Neural progenitor cell (in vitro differentiated cells): ENCODE measurements at places on chromosomes 7 and 10. TPM values are rescaled to one million over a fixed set of nuclear protein-coding genes. Genes with fewer than 3 reads are reported as not detected.

The NKX2-3 gene
- not detected in 2 replicates for total RNA-seq

The GRK5 gene
- total RNA-seq = 4.3 and 6.2 TPM in 2 replicates

The ANKRD1 gene
- 0.09 and 1.2 TPM in 2 replicates for total RNA-seq

The IKZF1 gene
- total RNA-seq = 0.11 and 0.19 TPM in 2 replicates

GRCh38 chr10:28839600-28840007, 162.3 kb downstream of the BAMBI start:
- no peak for DNase-seq

DNA sequence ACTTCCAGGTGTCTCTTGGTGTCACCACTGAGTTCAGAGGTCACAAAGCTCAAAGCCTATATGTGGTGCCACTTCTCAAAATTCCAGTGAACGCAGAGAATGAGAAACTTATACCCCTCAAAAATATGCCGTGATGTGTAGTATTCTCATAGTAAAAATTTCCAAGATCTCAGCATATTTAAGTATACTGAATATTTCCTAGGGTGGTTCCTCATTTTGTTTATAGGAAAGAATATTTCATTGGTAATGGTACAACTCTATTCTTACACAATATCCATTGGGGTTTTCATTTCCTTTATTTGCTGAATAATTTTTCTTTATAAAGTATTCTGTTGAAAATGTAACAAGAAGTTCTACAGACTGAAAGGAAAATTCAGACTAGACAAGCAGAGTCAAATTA, 58.9 kb upstream of the ADO start:
- DNase-seq = no peak

DNA sequence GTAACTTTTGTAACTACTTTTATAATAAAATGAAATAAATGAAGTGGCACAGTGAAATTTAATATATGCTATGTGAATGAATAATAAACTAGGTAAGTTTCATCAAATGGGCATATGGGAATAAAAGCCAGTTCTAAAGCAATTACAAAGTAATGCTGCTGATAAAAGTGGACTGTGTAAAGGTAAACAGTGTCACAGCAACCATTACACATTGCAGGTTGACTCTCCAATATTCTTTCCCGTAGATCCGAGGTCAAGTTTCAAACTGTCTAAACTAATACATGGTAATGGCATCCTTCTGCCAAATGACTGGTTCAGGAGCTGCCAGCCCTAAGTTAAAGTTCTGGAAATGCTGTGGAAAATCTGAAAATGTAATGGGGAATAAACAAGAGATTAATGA, 6.0 kb downstream of the HIBADH start:
- no peak for DNase-seq
